H7 (cell line): ENCODE measurements at places on chromosomes 4 and X.

DNA sequence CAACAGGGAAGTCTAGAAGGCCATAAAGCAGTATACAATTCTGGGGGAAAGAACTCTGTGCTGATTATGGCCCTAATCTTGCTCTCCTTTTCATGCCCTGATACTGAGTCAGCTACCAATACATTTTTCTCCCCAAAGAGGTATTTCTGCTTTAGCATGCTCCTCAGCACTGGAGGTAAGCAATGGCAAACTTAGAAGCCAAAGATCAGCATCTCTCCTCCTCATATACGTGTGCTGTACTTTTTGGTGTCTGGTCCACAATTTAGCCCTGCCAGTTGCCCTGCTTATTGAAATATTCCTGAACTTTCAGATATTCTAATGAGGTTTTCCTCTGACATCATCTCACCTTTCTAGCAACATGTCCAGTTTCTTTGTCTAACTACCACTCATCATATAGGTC is 226.2 kb downstream of the FSTL5 start:
- no peak for DNase-seq

- no peak for DNase-seq
Observed at GRCh38 chr4:176653401-176654220, 139.1 kb downstream of the VEGFC start.

DNA sequence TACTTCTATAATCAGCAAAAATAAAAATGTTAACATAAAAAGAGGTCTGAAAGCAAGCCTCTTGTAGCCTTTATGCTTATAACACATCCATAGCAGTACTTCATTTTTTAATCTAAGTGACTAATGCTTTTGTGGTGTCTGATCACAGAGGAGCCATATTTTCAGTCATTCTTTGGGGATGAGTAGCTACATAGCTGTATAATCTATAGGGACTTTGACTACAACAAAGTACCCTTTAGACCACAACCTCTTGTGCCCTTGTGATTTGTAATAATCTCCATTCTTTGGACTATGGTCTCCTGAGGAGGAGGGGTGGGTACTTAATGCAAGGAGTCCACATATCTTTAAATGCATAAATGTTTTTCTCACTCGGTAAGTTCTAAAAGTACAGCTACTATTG is 9.6 kb downstream of the DRP2 start:
- DNase-seq = no peak

GRCh38 chr4:16079046-16079445 is 4.8 kb downstream of the PROM1 start:
- DNase-seq = no peak

DNA sequence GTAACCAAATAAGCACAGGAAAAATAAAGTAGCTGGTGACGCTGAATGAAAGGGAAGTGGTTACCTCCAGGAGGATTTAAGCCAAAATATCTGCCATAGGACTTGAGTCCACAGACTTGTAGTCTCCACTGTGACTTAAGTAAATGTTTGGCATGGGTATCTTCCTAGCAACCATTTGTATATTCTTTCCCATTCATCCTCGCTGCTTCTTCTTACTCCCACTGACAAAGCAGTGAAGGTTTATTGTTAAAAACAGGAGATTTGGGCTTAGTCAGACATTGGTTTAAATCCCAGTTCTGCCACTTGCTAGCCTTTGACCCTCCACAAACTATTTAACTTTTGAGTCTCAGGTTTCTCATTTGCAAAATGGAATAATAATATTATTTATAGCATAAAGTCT is 22.3 kb downstream of the COL4A6 start:
- DNase-seq = no peak

DNA sequence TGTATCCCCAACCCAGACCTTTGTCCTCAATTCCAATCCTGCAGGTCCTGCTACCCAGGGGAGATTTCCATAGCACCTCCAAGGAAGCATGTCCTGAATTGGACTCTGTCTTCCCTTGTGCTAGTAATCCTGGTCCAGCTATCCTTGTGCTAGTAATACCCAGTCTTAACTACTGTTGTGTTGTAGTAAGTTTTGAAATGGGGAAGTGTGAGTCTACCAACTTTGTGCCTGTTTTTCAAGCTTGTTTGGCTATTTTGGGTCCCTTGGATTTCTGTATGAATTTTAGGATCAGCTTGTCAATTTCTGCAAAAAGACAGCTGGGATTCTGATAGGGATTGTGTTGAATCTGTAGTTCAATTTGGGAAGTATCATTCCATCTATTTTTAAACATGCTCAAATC is 51.4 kb downstream of the CD99L2 start:
- DNase-seq = no peak

DNA sequence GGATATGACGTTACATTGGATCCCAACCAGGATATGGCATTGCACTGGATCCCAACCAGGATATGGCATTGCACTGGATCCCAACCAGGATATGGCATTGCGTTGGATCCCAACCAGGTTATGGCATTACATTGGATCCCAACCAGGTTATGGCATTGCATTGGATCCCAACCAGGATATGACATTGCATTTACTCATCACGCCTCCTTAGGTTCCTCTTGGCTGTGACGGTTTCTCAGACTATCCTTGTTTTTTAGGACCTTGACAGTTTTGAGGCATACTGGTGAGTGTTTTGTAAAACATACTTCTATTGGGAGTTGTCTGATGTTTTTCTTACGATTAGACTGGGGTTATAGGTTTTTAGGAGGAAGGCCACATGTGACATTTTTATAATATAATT is 5.4 kb upstream of the ACSL1 start:
- no peak for DNase-seq

DNA sequence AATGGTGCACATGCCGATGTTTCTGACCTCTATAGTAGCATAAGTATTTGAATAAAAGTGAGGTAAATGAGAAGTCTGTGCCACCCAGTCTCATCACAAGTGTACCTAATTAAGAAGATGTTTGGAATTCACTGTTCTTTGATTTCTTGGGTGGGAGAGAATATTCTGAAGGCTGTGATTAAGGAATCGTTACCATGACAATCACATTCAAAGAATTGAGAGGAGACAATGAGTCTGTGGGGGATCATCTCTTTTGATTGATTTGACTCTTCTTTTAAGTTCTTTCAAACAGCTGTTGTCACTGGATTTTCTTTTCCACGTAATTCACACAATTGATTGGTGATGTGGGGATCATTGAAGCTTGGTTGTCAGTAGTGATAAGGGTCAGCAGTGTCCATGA is 18.1 kb downstream of the FHL1 start:
- DNase-seq = no peak

GRCh38 chrX:153416781-153417450 is 5.6 kb downstream of the ZFP92 start:
- no peak for DNase-seq

GRCh38 chr4:74444891-74445642 is at the start of gene AREG:
Gene AREG, plus strand, starts transcription at chr4:74445136. Its CDS starts 210 bp downstream, at chr4:74445346.
- peak; percentile 79 for DNase-seq

DNA sequence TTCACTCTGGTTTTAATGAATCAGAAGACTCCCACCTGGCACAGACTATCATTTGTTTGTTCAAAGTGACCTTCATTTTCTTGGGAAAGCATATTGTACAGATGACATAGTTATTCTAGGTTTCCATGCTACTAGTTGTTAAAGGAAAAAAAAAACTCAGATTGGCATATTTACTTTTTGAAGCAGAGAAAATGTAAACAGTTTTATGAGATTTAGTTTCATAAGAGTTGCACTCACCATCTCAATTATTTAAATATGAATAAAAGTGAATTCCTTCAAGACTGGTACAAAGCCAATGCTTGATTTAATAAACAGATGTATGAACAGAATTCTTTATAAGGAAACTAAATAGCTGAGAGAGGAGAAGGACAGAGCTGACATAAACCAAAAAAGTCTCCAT is 280.3 kb upstream of the UGT8 start:
- DNase-seq = no peak

DNA sequence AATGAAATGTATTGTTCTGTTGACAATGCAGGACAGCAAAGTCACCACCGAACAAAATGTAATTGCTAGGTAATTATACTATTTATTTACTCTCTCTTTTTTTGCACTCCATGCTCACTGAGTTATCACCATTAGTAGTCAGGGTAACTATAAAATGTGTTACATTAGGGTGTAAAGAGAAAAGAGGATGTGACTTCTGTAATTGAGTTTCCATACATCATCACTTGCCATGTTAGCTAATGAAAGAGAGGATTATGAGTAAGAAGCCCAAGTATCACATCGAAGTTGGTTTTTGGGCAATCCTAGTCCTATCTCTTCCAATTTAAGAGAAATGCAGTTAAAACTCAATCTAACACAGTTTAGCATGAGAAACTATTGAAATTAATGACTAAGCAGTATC is 7.6 kb downstream of the ZXDA start:
- DNase-seq = no peak

DNA sequence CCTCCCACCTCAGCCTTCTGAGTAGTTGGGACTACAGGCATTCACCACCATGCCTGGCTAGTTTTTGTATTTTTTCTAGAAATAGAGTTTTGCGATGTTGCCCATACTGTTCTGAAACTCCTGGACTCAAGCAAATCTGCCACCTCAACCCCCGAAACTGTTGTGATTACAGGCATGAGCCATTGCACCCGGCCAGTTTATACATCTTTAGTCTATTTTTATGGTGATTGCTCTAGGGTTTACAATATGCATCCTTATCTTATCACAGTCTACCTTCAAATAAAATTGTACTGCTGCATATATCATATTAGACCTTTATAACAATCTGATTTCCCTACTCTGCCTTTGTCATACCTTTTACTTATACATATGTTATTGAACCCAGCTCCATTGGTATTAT is 56.9 kb downstream of the SOWAHB start:
- no peak for DNase-seq

DNA sequence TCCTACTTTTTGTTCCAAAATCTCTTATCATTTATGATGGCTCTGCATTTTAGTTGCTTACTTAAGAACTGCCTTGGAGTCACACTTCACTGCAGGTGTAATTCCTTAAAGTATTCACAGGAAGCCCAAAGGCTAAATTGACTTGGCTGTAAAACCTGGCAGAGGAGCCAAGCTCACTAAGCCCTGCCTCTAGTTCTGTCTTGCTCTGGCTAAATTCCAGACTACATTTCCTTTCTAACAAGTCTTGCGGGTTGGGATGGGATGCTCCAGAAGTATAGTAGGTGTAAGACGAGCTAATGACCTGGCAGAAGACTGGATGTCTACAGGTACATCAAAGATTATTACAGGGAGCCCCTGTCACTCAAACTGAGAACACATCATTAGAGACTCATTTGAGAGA is 924.0 kb upstream of the INTU start:
- no peak for DNase-seq

- no peak for DNase-seq
Observed at GRCh38 chr4:110902500-110902899, 279.6 kb upstream of the PITX2 start.

DNA sequence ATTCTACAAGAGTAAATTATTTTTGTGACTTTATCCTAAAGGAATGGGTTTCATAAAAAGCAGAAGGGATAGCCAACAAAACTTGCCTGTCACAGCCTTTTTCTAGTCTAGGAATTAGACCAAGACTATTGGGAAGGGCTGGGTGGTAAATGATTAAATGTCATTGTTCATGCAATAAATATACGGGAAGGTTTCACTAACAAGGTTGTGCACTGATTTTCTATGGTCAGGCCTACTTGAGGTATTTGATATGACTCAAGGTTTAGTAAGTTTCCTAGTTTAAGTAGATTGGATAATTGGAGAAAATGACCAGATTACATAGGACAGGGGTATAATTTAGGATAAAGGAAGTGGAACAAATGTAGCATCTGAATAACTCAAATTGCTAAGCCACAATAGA is 249.1 kb upstream of the BMP3 start:
- DNase-seq = no peak

DNA sequence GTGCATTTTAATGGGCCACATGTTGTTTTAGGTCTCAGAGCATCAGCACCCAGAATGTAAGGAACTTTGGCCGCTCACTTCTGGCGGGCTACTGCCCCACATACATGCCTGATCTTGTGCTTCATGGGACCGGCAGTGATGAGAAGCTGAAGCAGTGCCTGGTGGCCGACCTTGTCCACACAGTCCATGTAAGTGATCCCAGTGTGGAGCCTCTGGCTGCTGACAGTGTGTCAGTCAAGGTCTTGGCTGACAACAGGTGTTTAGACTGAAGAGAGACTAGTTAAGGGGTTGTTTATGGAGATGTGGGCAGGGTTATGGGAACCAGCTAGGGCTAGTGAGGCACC is 101.4 kb downstream of the FNIP2 start:
- DNase-seq = no peak

- DNase-seq = no peak
Observed at GRCh38 chr4:169295822-169296221, 25.1 kb upstream of the SH3RF1 start.

- peak; percentile 95 for DNase-seq
Observed at GRCh38 chrX:40097504-40098263, at the start of gene BCOR. Gene BCOR, minus strand, starts transcription at chrX:40097958. Its CDS starts 20,029 bp downstream, at chrX:40077929.

DNA sequence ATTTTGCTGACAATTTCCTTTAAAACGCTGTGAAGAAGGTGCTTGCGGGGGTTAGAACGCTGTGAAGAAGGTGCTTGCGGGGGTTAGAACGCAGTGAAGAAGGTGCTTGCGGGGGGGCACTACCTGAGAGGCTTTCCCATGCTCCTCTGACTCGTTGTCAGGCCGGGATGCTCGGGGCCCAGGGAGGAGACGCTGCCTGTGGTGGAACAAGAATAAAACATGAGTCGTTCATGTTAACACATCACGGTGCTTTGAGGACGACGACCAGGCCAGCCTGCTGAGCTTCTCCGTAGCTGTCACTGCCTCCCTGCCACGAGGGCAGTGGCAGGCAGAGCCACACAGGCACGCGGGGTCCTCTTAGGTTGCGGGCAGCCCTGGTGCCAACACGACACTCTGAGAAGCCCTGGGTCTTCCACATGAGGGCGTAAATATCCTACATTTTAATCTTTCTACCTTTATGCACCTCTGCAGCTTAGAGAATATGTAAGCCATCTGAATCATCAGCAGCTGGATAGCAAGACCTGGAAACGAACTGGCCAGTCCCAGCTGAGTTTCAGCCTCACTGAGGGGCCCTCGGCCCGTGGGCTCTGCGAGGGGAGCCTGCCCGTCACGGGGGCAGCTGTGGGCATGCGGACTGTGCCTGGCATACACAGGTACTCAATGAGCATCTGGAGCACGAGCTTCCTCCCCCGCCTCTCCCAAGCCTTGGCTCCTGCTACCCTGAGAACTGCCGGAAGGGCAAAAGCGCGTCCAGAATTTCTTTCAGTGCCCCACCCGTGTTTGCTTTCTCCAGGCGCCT is 47.0 kb downstream of the FGFRL1 start:
- DNase-seq = peak; percentile 46

GRCh38 chrX:67100031-67100884 is 443.6 kb upstream of the AR start:
- no peak for DNase-seq

DNA sequence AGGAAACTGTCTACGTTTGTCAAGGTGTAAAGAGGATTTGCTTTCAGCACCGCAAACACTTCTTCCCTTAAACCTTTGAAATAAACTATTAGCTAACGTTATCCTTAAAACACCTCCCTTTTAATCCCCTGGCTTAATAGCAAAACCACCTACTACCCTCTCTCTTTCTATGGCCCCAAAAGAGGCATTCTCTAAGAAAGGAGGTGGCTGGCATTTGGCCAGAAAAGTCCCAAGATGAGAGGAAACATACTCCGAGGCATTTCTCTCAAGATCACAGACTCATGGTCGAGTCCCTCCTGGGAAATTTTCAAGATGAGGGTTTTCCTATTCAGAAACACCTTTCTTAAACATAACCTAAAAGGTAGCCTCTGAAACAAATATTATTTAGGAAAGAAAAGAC is 60.6 kb upstream of the VCX3B start:
- DNase-seq = no peak
